CD4-positive, alpha-beta T cell (primary cell): ENCODE measurements at places on chromosomes 2 and 18. TPM values are rescaled to one million over a fixed set of nuclear protein-coding genes. Genes with fewer than 3 reads are reported as not detected.

GRCh38 chr2:221518201-221518934 is 53.7 kb downstream of the EPHA4 start:
- peaks cover 57% of the 10 kb centered on the region for H3K4me1 ChIP-seq
- peak; percentile 17 for DNase-seq
- peak overlapping the region; percentile 92 for H3K27ac ChIP-seq
- H3K27me3 ChIP-seq = no peaks in the 10 kb centered on the region
- H3K36me3 ChIP-seq = no peaks in the 10 kb centered on the region

GRCh38 chr18:27665264-27665799 is 480.2 kb upstream of the CHST9 start:
- no peak for DNase-seq
- no peaks in the 10 kb centered on the region for H3K36me3 ChIP-seq
- no peaks in the 10 kb centered on the region for H3K4me1 ChIP-seq
- no peak overlapping the region for H3K4me3 ChIP-seq
- H3K27me3 ChIP-seq = no peaks in the 10 kb centered on the region
- H3K27ac ChIP-seq = no peak overlapping the region

The MYO1B gene
- total RNA-seq = 1.3 TPM

GRCh38 chr2:231780123-231780908 is 766 bp downstream of the PDE6D start:
- no peaks in the 10 kb centered on the region for H3K27me3 ChIP-seq
- H3K4me3 ChIP-seq = peak overlapping the region; percentile 90
- H3K36me3 ChIP-seq = no peaks in the 10 kb centered on the region
- H3K4me1 ChIP-seq = peaks cover 30% of the 10 kb centered on the region
- peak; percentile 38 for DNase-seq

GRCh38 chr2:15302154-15302553 is 259.0 kb downstream of the NBAS start:
- H3K4me3 ChIP-seq = no peak overlapping the region
- DNase-seq = no peak
- H3K4me1 ChIP-seq = no peaks in the 10 kb centered on the region
- H3K36me3 ChIP-seq = peaks cover 50% of the 10 kb centered on the region
- H3K27me3 ChIP-seq = no peaks in the 10 kb centered on the region
